ENCODE measurements at places on chromosomes 7 and 10.

DNA sequence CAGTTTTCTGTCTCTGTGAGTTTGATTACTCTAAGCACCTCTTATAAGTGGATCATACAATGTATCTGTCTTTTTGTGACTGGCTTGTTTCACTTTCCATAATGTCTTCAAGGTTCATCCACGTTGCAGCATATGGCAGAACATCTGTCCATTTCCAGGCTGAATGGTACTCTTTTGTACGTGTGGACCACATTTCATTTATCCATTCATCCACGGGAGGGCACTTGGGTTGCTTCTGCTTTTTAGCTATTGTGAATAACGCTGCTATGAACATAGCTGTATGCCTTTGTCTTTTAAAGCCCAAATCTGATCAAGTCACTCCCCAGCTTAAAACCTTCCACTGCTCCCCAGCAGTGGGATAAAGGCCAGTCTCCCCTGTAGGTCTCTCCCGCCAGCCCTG, 31.5 kb downstream of the EGFR start:
- no peak for DNase-seq

DNA sequence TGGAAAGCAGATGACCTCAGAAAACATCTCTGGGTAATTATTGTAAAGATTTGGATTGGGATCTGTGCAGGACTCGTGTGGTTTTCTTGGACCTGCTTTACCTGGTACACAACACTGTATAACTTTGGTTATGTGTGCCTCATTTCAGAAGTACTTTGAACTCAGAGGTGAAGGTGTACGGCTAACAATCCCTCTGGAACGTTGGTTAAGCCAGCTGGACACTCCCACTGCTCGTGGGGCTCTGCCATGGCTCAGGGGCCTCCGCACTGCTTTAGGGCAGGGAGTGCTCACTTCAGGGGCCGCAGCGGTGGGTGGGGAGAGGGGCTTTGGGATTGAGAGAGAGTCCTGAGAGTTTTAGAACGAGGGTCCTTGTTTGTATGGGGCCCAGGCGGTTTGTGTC, 13.5 kb downstream of the DYNC2I1 start:
- DNase-seq = no peak

GRCh38 chr10:100006243-100006886, 3.4 kb downstream of the DNMBP start:
- peak; percentile 91 for DNase-seq

GRCh38 chr10:131710142-131710861, 190.5 kb upstream of the PPP2R2D start:
- no peak for DNase-seq

DNA sequence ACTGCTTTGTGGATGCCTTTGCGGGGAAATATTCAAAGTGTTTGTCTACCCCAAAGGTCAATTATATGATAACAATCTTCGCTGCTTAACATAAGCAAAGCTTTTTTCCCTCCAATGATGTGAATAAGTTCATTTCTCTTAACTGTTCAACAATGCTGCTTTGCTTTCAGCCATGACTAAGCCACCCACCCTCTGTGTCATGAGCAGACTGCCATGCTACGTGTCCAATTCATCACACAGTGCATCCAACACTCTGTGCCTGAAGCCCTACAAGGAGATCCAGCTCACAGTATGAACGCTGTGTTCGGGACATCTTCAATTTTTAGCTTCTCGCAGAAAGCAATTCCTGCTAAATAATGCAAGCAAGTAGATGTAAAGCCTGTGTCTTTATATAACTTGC, 5.7 kb upstream of the TAS2R40 start:
- DNase-seq = peak; percentile 40

- no peak for DNase-seq
Observed at GRCh38 chr7:135186841-135187253, 16.3 kb upstream of the CYREN start.

DNA sequence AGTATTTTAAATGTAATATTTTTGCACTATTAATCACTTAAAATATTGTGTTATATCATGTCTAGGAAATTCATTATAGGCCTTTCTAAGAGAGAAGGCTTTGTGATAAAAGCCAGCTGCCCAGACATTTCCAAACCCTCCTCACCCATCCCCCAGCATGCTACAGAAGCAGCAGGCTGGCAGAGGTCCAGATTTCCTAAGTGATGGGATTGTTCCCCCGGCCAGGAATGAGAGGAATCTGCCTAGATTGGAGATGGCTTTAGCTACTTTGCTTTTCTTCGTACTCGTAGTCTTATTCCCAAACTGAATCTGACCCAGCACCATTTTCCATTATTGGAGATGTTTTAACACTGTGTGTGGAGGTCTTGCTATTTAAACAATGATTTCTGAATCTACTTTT, 29.4 kb downstream of the CDK14 start:
- DNase-seq = peak; percentile 13

DNA sequence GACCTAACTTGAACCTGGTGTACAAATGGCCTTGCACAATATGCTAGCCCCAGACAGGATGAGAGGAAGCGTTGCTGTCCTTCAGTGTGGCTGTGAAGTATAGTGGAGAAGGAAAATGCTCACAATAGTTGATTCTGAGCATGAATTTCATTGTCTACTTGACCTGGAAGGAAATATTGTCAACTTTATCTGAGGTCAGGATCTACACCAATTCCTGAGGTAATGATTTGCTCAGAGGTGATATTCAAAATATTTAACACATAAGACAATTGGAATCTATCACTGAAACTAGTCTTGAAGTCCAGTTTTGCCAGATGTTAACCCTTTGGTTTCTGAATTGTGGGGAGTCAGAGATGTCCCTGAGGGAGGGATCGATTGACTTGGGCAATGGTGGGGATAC, 20.9 kb upstream of the ICA1 start:
- DNase-seq = no peak

DNA sequence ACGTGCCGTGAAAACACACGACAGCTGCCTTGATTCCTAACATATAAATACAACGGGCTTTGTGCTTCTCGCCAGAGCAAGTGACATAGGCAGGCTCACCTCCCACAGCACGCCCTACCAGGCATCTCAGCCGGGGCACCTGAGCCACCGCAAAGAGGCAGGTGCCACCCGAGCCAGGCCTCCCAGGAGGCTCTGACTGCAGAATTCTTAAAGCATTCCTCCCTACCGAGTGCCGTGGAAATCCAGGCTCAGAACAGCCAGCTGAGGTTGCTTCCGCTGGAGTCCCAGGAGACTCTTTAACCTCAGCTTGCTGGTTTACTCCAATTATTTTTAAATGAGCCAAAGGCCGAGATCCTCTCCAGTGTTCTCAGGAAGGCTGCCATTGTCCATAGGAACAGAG, 206.5 kb downstream of the USP6NL start:
- DNase-seq = no peak

DNA sequence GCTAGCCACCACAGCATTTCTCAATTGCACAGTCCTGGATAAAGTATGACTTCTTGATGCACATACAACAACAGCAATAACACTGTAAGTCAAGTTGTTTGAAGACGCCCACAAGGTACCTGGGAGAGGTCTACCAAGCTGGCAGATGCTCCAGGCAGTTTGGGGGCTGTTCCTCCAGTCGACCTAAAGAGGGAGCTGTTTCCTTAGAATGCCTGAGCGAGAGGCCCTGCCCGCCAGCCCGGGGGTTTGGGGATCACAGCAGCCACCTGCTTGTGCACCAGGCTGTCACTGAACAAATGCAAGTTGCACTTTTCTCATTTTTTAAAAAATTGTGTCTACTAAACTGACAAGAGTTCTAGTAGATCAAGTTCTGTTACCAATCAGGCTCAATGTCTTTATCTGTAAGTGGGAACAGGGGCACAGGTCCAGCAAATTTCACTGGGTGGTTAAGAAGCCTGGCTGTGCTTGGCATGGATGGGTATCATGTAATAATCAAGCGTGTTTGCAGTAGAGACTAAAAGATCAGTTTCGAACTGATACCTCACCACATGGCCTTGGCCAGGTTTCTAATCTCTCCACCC, 193.8 kb upstream of the ADO start:
- peak; percentile 99 for DNase-seq

DNA sequence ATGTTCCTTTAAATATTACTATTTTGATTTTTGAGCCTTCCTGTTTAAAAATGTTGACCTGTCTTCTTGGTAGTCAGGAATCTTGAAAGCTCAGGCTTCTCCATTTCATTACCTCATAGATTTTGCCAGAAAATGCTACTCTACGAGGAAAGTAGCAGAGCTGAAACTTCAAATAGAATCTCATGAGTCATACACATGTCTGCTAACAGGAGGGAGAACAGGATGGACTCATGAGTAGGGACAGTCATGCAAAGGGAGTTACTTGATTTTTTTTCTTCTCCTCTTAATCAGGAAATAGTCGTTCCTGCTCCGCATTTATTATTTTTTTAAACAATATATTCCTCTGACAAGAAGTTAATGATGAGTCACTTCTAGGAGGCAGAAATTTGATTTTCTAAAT, 37.0 kb upstream of the MINDY3 start:
- peak; percentile 26 for DNase-seq

GRCh38 chr10:126392469-126392868, 4.2 kb upstream of the ADAM12 start:
- DNase-seq = no peak

GRCh38 chr10:11573497-11573896, 38.0 kb downstream of the USP6NL start:
- no peak for DNase-seq

GRCh38 chr10:25505466-25505865, 330.7 kb downstream of the GPR158 start:
- no peak for DNase-seq

DNA sequence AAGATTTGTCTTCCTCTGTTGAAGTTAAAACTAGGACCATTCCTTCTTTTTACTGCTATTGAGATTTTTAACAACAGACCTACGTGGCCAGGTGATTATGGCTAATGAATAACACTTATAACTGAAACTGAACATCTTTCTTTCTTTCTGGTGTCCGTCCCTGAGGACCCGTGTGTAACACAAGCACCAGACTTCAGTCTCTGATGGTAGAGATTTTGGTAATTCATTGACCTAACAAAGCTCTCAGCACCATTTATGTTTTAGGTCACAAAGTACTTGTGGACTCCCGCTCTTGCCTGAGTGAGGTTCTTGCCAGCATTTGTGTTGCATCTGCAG, 40.4 kb upstream of the TMEM229A start:
- no peak for DNase-seq

DNA sequence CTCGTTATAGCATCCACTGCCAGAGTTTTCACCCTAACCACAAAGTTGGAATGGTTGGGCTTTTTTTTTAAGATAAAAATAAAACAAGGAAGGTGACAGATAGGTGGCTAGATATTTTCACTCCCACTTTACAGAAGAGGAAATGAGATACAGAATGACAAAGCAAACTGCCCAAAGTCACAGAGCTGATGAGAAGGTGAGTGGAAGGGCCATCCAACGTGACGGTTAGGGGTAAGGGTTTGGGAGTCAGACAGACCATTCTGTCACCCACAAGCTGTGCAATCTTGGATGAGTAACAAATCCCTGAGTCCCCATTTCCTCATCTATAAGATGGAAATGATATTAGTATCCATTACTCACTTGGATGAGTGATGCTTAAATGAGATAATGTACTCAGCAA, 106.9 kb upstream of the PDLIM1 start:
- DNase-seq = no peak

DNA sequence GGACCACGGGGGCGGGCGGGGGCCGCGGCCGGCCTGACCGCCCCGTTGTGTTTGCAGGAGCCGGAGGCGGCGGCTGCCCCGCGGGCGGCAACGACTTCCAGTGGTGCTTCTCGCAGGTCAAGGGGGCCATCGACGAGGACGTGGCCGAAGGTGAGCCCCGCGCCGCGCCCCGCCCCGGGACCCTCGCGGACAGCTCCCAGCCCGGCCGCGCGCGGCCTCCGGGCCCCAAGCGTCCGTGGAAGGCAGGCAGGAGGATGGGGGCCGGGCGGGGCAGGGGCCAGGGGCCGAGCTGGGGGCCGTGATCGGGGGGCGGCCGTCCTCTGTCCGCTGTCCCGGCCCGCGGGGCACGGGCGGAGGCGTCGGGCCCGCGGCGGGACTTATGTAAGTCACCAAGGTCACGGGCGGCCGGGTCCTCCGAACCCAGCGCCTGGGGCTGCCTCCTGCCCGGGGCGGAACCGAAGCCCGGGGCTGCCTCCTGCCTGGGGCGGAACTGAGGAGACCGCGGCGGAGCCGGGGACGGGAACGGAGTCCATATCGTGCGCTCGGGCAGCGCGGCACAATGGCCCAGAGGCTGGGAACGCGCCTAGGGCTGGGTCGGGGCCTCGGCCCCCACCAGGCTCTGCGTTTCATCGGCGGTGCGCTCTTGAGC, 497 bp downstream of the PPP2R2D start:
- no peak for DNase-seq

Data from PC-3 (cell line).